ENCODE measurements at places on chromosomes 7 and 10. TPM values are rescaled to one million over a fixed set of nuclear protein-coding genes. Genes with fewer than 3 reads are reported as not detected.

The SRRM3 gene
- 0.83 TPM for total RNA-seq

DNA sequence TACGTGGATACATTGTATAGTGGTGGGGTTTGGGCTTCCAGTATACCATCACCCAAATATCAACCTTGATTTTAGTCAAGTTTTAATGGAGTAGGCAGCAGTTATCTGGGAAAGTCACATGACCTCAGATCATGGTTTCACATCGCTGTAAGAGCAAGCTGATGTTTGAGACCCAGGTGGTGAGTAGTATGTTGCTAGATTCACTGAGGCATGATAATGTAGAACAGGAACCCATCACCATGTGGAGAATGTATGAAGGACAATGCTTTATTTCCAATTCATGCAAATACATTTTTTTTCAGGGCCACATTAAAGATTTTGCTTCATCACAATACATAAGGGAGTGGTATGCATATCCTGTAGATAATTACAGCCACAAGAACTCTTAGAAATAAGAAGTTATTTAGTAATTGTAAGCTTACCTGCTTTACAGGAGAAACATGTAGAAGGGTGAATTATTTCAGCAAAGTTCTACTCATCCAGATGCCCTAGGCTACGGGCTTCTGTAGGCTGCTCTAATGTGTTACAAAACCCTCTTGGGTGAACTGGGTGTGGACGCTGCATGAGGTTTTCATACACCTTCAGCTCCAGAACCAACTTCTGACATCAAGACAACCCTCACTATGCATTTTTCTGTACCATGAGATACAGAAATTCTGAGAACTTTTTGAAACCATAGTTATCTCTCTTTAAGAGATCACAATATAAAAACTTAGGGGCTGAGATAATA is 27.6 kb upstream of the LAMB4 start:
- no peaks in the 10 kb centered on the region for H3K4me1 ChIP-seq
- no peaks in the 10 kb centered on the region for H3K27me3 ChIP-seq
- no peak overlapping the region for H3K4me3 ChIP-seq
- no peak for DNase-seq
- no peaks in the 10 kb centered on the region for H3K36me3 ChIP-seq

GRCh38 chr10:31604096-31604495 is 285.1 kb downstream of the ZEB1 start:
- H3K27ac ChIP-seq, result peak overlapping the region; percentile 75
- H3K36me3 ChIP-seq, result no peaks in the 10 kb centered on the region
- no peak overlapping the region for H3K4me3 ChIP-seq
- H3K27me3 ChIP-seq, result no peaks in the 10 kb centered on the region

DNA sequence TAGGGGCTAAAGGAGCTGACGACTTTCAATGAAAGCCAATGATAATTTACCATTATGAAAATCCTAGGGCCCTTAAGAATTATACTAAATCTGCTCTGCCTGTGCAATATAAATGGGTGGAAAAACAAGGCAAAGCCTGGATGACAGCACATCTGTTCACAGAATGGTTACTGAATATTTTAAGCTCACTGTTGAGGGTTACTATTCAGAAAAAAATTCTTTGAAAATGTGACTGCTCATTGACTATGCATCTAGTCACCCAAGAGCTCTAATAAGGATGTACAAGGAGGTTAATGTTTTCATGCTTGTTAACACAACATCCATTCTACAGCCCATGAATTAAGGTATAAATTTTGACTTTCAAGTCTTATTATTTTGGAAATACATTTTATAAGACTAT is 8.9 kb downstream of the DKK1 start:
- no peaks in the 10 kb centered on the region for H3K4me1 ChIP-seq
- H3K27ac ChIP-seq, result no peak overlapping the region
- no peaks in the 10 kb centered on the region for H3K36me3 ChIP-seq
- H3K4me3 ChIP-seq, result no peak overlapping the region
- no peaks in the 10 kb centered on the region for H3K27me3 ChIP-seq

DNA sequence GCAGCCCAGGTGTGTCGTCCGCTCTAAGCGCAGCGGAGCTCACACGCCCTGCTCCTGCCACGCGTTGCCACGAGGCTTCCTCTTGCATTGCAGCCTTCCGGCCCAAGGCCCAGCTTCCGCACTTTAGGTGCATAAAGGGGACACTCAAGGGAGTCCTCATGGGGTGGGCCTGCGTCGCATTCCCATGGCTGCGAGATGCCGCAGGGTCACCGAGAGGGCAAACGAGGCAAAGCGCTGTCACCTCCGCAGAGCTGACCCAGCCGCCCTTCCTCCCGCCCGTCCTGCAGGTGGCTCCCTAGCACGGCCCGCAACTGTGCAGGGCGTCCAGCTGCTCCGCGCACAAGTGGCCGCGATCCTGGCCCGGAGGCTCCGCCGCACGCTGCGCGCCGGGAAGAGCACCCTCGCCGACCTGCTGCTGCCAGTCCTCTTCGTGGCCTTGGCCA is 283.5 kb downstream of the ABCA13 start:
- no peak overlapping the region for H3K4me3 ChIP-seq
- H3K36me3 ChIP-seq, result no peaks in the 10 kb centered on the region
- no peak for DNase-seq
- no peak overlapping the region for H3K27ac ChIP-seq
